ENCODE measurements at places on chromosomes 13 and 19.

DNA sequence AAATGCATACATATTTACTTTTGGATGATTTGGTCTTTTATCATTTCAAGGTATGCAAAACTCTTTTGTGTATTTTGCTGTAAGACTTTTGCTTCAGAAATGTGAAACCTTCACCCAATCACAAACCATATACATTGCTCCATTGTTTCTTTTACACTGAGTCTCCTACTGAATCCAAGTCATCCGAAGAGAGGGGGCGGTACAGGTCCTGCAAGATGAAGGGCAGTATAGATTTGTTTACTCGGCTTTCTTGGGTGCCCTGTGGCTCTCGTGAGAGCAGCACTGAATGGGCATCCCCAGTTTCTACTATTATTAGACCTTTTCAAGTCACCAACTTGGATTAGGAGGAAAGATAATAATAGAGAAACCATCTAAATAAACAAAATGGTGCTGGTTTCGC is 280.6 kb downstream of the DCLK1 start:
- DNase-seq: no peak

DNA sequence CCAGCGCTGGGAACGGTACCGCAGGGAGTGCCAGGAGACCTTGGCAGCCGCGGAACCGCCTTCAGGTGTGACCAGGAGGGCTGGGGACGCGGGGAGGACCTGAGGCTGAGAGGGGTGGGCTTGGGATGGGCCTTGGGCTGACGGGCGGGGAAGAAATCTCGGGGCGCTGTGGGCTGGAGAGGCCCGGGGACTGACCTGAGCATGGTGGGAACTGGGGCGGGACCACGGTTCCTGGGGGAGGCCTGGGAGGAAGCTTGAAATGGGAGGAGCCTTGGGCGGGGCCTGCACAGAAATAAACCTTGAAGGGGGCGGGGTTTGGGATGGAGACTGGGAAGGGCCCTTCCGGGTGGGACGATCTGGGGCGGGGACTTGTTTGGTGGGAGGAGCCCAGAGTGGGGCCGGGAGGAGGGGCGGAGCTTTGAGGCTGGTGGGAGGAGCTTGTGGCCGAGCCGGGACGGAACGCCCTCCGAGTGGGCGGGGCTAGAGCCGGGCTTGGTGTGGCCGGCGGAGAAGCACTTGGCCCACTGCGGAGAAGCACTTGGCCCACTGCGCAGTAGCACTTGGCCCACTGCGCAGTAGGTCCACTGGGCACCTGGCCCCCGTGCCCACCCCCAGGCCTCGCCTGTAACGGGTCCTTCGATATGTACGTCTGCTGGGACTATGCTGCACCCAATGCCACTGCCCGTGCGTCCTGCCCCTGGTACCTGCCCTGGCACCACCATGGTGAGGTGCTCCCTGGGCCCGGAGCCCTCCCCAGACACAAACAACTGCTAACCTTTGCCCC is 2.8 kb downstream of the GIPR start:
- DNase-seq: peak; percentile 91

- DNase-seq: no peak
Observed at GRCh38 chr13:79675931-79676660, 195.1 kb downstream of the NDFIP2 start.

DNA sequence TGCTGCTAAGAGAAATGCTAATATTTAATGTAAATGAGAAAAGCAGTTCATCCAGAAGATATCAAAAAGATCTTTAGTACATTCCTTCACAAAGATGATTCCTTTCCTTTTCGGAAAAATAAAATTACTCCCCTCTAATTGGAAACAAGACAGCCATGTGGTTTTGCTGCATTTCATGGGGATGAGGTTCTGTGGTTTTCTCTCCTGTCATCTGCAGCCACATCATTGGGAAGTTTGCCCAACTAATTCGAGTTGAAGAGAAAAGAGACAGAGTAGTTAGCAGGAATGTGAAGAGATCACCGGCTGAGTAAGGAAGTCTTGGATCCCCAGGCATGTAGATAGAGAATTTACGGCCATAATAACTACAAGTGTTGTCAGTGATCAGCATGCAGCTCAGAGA is 122.1 kb downstream of the CYSLTR2 start:
- DNase-seq: no peak

GRCh38 chr19:2554856-2555255 is 78.9 kb downstream of the GADD45B start:
- no peak for DNase-seq
